Muscle of leg (tissue), 16 donors: ENCODE measurements at places on chromosomes 2 and 18. TPM values are rescaled to one million over a fixed set of nuclear protein-coding genes. Genes with fewer than 3 reads are reported as not detected.

GRCh38 chr18:5853253-5853652 is 42.1 kb downstream of the TMEM200C start:
- no peaks in the 10 kb centered on the region for H3K27me3 ChIP-seq
- H3K4me1 ChIP-seq, result no peaks in the 10 kb centered on the region
- DNase-seq, result no peak
- no peak overlapping the region for H3K4me3 ChIP-seq
- H3K27ac ChIP-seq, result no peak overlapping the region
- H3K36me3 ChIP-seq, result no peaks in the 10 kb centered on the region

DNA sequence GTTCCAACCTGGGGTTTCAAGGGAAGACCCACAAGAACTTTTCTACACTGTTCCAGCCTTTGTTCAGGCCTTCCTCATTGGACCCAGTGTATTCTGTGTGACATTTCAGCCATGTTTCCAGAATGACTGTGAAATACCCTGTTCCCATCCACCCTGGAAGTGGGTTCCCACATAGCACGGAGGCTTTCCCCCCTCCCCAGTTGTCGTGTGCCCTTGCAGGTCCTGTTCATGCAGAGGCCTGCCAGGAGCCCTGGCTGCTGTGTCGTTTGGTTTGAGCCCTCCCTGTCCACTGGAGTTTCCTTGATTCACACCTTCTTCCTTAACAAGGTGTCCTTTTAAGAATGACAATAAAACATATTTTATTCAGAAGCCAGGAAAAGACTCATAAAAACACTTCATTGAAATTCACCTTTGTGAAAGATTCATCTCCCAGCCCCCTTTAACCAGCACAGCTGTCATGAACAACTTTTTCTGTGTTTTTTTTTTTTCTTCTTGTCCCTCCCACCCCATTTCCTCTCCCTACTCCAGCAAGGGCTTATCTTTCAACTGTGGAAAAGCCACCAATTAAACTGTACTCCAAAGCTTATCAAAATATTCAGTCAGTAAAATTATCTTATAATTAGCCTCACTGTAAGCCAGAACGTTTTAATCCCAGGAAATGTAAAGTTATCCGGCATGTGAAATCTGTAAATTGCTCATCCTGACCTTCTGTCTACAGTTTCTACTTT is 106.4 kb downstream of the ACOXL start:
- peak; percentile 23 for DNase-seq
- peaks cover 38% of the 10 kb centered on the region for H3K4me1 ChIP-seq
- peaks cover 5% of the 10 kb centered on the region for H3K27me3 ChIP-seq
- no peaks in the 10 kb centered on the region for H3K36me3 ChIP-seq
- no peak overlapping the region for H3K4me3 ChIP-seq

GRCh38 chr2:36975306-36975705 is 9.0 kb upstream of the STRN start:
- H3K4me3 ChIP-seq, result no peak overlapping the region
- DNase-seq, result no peak
- H3K4me1 ChIP-seq, result no peaks in the 10 kb centered on the region
- H3K27ac ChIP-seq, result no peak overlapping the region
- H3K36me3 ChIP-seq, result peaks cover 7% of the 10 kb centered on the region

GRCh38 chr18:59271606-59272220 is 1.5 kb downstream of the RAX start:
- peaks cover 28% of the 10 kb centered on the region for H3K4me1 ChIP-seq
- no peak overlapping the region for H3K27ac ChIP-seq
- H3K27me3 ChIP-seq, result peaks cover 92% of the 10 kb centered on the region

GRCh38 chr2:108449410-108450130 is 564 bp downstream of the GCC2 start:
- no peaks in the 10 kb centered on the region for H3K27me3 ChIP-seq
- peaks cover 4% of the 10 kb centered on the region for H3K4me1 ChIP-seq
- H3K36me3 ChIP-seq, result peaks cover 4% of the 10 kb centered on the region

DNA sequence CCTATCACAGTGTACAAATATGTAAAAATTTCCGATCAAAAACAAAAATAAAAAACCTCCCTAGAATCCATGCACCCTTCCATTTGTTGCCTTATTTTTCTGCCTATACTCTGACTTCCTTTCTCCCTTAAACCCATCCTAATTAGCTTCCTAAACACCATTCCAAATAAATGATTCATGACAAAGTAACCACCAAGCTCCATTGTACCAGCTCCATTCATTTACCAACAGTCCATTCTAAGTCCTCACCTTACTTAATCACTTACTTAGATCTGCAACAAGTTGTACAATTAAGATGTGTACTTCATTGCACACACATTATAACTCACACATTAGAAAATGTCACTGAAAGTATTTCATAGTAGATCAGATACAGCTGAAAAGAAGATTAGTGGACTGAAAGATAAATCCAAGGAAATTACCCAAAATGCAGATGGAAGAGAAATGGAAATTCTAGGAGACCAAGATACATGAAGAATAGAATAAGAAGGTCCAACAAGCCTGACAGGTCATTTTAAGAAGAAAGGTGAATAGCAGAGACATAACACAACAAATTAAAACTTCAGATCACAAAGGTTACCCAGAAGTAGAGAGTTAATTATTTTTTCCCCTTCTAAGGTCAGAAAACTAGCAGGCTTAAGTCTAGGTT is 154.6 kb downstream of the DYM start:
- no peaks in the 10 kb centered on the region for H3K27me3 ChIP-seq
- DNase-seq, result no peak
- no peaks in the 10 kb centered on the region for H3K4me1 ChIP-seq
- H3K36me3 ChIP-seq, result no peaks in the 10 kb centered on the region
- no peak overlapping the region for H3K4me3 ChIP-seq

DNA sequence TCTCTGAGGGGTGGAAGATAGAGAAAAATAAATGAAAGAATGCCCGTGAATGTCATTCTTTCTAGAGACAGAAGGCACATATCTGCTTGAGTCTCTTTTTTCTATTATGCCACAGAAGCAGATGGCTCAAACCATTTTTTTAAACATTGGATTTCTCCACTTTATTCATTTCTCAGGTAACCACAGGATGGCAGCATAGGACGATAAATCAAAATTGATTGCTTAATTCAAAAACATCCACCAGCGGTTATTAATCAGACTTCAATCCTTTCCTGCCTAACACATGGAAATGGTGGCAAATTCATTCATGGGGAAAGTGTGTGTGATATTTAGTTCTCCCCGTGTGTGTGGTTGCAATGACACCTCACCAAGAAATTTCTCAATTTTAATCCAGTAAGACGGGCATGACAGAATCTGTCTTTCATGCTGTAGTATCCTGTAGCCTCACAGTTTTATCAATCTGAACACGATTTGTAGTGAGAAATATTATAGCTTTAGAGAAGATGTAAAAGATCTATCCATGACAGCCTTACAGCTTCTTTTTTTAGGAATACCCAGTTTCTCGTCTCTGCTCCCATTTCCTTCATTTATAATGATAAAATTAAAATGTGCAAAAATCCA is 72.2 kb downstream of the DSC3 start:
- no peak overlapping the region for H3K4me3 ChIP-seq
- H3K4me1 ChIP-seq, result no peaks in the 10 kb centered on the region
- no peaks in the 10 kb centered on the region for H3K27me3 ChIP-seq

- peaks cover 10% of the 10 kb centered on the region for H3K36me3 ChIP-seq
- H3K4me3 ChIP-seq, result no peak overlapping the region
- no peaks in the 10 kb centered on the region for H3K4me1 ChIP-seq
- DNase-seq, result no peak
- no peak overlapping the region for H3K27ac ChIP-seq
- no peaks in the 10 kb centered on the region for H3K27me3 ChIP-seq
These were observed 61.2 kb upstream of the B3GNT7 start for GRCh38 chr2:231334179-231334930.

DNA sequence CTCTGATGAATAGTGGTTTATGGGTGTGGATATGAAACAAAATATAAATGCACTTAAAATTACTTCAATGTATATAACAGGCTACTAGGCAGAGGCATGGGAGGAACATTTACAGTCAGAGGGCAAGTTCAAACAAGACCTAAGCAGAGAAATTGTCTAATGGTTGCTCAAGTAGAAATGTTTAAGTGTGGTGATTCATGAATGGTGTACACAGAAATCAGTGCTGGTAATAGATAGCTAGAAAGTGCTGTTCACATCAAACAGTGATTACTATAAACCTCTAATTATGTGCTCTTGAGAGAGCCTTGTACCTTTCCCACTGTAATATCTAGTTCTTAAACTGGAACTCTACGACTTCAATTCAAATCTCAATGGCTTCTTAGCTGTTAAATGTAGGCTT is 485.1 kb downstream of the NRXN1 start:
- H3K4me1 ChIP-seq, result no peaks in the 10 kb centered on the region
- no peak overlapping the region for H3K4me3 ChIP-seq
- H3K27ac ChIP-seq, result no peak overlapping the region
- H3K36me3 ChIP-seq, result no peaks in the 10 kb centered on the region

- no peaks in the 10 kb centered on the region for H3K36me3 ChIP-seq
- no peaks in the 10 kb centered on the region for H3K4me1 ChIP-seq
- peak; percentile 7 for DNase-seq
- H3K27me3 ChIP-seq, result no peaks in the 10 kb centered on the region
- no peak overlapping the region for H3K27ac ChIP-seq
- H3K4me3 ChIP-seq, result no peak overlapping the region
These were observed 44.2 kb upstream of the MFF start for GRCh38 chr2:227280895-227281294.

DNA sequence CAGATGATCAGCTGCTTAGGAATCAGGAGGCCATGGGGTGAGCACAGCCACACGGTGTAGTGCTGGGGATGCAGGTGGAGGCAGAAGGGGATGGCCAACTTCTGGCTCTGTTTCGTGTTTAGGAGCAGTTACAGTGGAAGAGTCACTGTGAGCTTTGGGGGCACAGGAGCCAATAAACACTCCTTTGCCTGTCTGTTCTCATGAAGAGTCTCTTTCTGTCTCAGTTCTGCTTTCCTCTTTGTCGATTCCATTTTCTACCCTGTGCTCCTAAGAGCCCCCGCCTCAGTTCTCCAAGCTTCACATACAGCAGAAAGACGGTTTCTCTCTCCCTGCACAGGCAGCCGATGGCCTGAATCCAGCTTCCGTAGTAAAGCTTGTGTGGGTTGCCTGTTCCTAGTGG is 21.0 kb upstream of the RRM2 start:
- H3K27ac ChIP-seq, result no peak overlapping the region
- H3K27me3 ChIP-seq, result peaks cover 4% of the 10 kb centered on the region

DNA sequence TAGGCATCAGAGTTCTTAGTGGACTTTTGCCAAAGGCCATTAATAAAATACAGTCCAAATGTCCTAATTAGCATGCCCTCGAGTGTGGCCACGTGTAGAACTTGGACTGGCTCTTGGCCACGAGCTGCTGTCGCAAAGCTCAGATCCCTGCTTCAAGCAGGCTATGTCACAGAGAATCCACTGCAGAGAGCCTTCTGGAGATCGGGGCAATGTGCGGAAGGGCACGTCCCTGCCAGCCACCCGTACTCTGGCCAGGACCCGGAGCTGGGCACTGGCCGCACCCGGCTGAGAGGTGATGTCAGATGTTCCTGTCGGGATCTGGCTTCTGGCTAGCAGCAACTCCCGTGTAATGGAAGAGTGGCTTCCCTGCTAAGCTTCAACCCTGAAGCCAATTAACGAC is 432.7 kb upstream of the ID2 start:
- DNase-seq, result no peak
- peaks cover 2% of the 10 kb centered on the region for H3K4me1 ChIP-seq
- H3K27ac ChIP-seq, result no peak overlapping the region
- peaks cover 2% of the 10 kb centered on the region for H3K27me3 ChIP-seq

DNA sequence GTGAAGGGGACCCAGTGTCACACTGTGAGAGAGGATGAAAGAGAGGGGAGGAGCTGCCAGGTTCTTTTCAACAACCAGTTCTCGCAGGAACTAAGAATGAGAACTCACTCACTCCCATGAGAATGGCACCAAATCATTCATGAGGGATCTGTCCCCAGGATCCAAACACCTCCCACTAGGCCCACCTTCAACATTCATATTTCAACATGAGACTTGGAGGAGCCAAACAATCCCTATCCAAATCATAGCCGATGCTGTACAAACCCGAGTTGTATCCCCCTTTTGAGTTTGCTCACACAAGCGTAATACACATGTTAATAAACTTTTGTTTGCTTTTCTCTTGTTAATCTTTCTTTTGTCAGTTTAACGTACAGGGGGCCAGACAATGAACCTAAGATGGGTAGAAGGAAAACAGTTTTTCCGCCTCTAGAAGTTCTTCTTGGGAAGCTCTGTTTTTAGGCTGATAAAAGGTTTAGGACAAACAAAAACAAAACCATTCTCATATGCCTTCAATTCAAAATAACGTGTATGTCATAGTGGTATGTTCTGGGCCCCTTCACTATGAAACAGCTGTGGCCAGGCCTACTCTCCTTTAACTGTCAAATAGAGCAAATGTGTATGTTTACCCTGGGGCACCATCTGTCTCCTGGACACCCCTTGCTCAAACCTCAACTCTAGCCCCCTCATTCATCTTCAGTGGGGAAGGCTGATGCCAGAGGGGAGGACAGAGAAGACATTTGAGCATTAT is 9.1 kb upstream of the TMEM37 start:
- H3K4me1 ChIP-seq, result peaks cover 2% of the 10 kb centered on the region
- H3K36me3 ChIP-seq, result no peaks in the 10 kb centered on the region
- no peak overlapping the region for H3K4me3 ChIP-seq
- no peak for DNase-seq
- H3K27me3 ChIP-seq, result peaks cover 11% of the 10 kb centered on the region

DNA sequence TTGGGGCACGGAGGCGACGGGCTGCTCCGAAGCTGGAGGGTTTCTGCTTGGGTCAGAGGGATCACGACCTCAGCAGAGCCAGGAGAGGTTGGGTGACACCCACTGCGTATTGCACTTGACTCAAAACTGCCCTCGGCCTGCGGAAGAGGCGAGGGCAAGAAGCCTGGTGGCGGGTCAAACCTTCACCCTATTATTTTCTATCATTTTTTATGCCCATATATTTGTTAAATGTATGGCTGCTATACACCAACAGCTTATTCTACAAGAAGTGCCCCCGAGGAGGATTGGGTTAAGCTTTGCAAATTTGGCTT is 12.6 kb upstream of the SATB2 start:
- H3K27ac ChIP-seq, result no peak overlapping the region
- peaks cover 87% of the 10 kb centered on the region for H3K27me3 ChIP-seq
- H3K36me3 ChIP-seq, result no peaks in the 10 kb centered on the region
- no peak for DNase-seq
- H3K4me1 ChIP-seq, result peaks cover 27% of the 10 kb centered on the region

DNA sequence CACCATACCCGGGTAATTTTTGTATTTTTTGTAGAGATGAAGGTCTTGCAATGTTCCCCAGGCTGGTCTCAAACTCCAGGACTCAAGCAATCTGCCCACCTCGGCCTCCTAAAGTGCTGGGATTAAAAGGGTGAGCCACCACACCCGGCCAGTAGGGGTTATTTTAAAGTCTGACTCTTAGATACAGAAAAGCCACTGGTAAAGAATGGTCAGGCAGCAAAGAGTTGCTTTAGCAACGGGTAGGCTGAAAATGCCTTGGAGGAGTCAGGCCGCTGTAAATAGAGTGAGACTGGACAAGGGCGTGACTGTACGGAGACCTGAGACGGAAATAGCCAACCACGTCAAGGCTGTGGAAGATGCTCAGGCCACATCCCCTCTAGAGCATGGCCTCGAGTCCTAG is 54.2 kb downstream of the ACKR3 start:
- H3K27me3 ChIP-seq, result peaks cover 19% of the 10 kb centered on the region
- no peak overlapping the region for H3K27ac ChIP-seq
- no peak for DNase-seq
- no peak overlapping the region for H3K4me3 ChIP-seq
- H3K36me3 ChIP-seq, result no peaks in the 10 kb centered on the region

Gene RAX
- not detected for total RNA-seq

Gene DOK6
- total RNA-seq, result 4.9 TPM

Gene GALNT14
- total RNA-seq, result 1.5 TPM

Gene UGT1A10
- total RNA-seq, result not detected

Gene PRKAG3
- 19.3 TPM for total RNA-seq

Gene OTOS
- not detected for total RNA-seq

Gene PNPT1
- total RNA-seq, result 15.1 TPM

Gene MAB21L4
- not detected for total RNA-seq

Gene CDH2
- total RNA-seq, result 3.3 TPM

Gene PSME4
- total RNA-seq, result 32.7 TPM

Gene DUSP19
- total RNA-seq, result 2.7 TPM

Gene TRABD2A
- 0.22 TPM for total RNA-seq

Gene FER1L5
- 0.98 TPM for total RNA-seq

Gene MBOAT2
- total RNA-seq, result 59.9 TPM
